Right cardiac atrium (tissue), 5 donors: ENCODE measurements at places on chromosomes 6 and 20. TPM values are rescaled to one million over a fixed set of nuclear protein-coding genes. Genes with fewer than 3 reads are reported as not detected.

GDAP1L1 gene
- total RNA-seq = 0.43 TPM

LRRC1 gene
- total RNA-seq = 1.9 TPM

FAM209A gene
- total RNA-seq = not detected

RHAG gene
- 1.3 TPM for total RNA-seq

ZNF133 gene
- 8.5 TPM for total RNA-seq

GLYATL3 gene
- total RNA-seq = not detected

SLCO4A1 gene
- total RNA-seq = 4.7 TPM

BEND3 gene
- 1.0 TPM for total RNA-seq

FNDC11 gene
- total RNA-seq = 0.20 TPM

IPCEF1 gene
- 1.1 TPM for total RNA-seq

TAGAP gene
- 2.0 TPM for total RNA-seq

CRISP2 gene
- total RNA-seq = not detected

DEFB128 gene
- not detected for total RNA-seq

ACTL10 gene
- 0.33 TPM for total RNA-seq

C4A gene
- 91.0 TPM for total RNA-seq

MUC22 gene
- total RNA-seq = 0.14 TPM

SAMD3 gene
- total RNA-seq = 0.84 TPM

PI16 gene
- total RNA-seq = 125 TPM

NNAT gene
- total RNA-seq = 0.60 TPM

TP53TG5 gene
- 1.5 TPM for total RNA-seq

FAM83B gene
- 7.5 TPM for total RNA-seq
